ENCODE measurements at places on chromosomes 7 and 10.

DNA sequence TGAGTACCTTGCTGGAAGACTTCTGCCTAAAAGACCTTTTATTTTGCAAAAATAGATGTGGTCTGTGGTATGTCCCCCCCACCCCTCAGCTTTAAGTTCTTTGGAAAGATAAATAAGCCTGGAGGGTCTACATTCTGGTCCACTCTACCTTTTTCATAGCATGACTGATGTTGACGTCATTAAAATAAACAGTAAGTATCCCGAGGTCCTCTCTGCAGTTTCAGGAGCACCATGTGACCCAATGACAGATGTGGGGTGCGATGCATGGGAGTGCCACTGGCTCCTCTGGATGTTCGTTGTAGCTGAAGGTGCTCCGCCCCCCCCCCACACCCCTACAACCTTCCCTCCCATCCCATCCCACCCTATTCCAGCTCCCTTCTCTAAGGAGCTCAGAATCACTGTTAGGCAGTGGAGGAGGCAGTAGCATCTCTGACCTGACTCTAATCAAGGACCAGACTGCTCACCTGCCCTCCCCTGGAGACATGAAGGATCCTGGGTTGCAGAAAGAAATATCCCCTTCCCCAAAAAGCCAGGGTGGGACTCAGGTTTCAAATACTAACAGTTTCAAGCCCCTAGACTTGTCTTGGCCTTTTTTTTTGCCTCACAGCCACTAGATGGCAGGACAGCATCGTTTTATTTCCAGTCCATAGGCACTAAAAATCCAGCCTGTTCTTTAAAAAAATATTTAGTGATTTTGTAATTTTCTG is 25.1 kb downstream of the CASP7 start:
- peak; percentile 82 for DNase-seq

DNA sequence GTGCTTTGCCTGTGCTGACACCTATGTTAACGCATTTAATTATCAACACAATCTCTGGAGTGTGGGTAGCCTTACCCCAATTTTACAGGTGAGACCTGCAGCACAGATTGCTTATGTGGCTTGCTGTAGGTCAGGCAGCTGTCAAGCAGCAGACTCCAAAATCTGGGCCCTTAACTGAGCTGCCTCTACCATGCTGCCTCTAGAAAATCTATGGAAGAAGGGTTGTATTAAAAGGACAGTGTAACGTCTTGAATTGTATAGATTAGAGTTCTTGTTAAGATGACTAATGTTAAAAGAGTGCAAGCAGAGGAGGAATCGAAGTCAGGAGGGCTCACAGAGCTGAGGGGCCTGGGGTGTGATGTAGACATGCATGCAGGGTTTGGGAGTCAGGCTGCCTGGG is 1.2 kb upstream of the PON3 start:
- no peak for DNase-seq

DNA sequence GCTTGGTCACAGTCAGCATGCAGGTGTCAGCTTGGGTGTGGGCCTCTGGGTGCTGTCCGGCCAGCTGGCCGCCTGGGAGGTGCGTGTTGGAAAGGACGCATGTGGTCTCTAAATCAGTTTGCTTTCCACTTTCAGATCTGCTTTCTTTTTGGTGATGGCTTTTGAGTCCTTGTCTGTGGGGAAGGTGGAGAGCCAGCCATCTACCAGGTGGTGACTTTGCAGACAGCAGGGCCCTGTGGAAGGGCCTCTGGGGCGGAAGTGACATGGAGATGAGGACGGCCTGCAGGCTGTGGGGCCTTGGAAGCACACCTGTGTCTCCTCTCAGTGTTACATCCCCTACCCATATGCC is 59.4 kb downstream of the WDR37 start:
- no peak for DNase-seq

GRCh38 chr7:25758559-25758958 is 393.4 kb upstream of the NFE2L3 start:
- peak; percentile 61 for DNase-seq

DNA sequence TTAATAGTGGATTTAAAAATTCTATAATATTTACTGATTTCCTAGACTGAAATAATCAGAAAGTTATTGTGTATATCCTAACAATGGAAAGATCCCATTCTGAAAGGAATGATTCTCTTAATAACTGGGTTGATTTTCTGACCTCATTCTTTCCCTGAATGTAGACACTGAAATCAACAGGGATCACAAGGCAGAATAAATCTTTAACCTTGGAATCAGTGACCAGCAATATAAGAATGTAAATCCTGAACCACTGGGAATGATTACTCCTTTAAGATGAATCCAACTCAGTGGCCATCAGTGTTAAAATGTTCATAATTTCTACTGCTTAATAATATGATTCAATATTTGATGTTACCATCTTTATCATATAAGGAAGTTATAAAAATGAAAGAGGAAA is 47.6 kb downstream of the ANKRD26 start:
- no peak for DNase-seq

- no peak for DNase-seq
Observed at GRCh38 chr10:110505130-110505770, 7.5 kb downstream of the DUSP5 start.

GRCh38 chr7:18583305-18583704 is 87.8 kb downstream of the HDAC9 start:
- no peak for DNase-seq

DNA sequence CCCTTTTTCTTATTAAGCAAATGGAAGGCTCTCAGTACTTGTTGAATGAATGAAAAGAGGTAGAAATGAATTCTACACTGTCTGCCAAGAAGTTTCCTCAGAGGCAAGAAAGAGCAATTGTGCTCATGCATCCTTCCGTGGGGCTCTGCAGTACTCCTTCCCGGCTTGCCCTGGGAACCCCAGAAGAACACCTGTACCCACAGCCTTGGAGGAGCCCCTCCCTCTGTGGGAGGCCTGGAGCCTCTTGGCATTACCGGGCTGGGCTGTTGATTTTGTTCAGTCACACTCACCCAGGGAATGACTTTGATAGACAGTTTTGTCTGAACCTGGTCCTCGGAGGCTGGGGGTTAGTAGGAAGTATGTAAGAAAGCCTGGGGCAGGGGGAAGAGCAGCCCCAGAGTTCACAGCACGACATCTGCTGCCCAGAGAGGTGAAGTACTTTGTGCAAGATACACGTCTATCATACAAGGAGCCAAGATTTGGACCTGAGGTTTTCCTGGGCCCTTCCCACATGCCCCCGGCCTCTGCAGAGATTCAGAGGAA is 134.8 kb upstream of the GDF10 start:
- peak; percentile 43 for DNase-seq

DNA sequence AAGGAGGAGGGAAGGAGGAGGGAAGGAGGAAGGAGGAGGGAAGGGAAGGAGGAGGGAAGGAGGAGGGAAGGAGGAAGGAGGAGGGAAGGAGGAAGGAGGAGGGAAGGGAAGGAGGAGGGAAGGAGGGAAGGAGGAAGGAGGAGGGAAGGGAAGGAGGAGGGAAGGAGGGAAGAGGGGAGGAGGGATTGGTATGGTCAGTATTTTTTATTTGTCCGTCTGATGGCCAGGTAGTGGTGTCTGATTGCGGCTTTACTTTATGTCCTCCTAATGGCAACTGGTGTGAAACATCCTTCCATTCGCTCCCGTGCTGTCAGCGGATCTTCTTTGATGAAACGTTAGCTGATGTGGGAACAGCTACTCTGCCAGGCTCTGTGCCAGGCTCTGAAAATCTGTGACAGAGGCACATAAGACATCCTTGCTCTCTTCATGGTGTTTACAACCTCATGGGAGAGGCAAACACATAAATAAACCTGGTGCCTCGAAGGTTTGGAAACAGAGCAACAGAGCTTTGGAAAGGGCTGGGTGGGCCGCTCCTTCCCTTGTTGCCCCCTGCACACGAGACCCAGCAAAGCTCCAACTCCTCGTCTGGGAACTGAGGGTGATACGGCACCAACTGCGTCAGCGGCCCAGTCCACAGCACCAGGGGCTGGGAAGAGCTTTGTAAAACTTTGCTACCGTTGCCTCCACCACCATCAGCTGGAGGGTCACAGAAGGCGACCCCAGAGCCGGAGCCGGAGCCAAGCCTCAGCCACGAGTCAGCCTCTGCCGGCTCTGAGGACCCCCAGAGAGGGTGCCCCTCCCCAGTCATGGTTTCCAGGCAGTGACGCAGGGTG is 40.3 kb downstream of the PDGFA start:
- no peak for DNase-seq

DNA sequence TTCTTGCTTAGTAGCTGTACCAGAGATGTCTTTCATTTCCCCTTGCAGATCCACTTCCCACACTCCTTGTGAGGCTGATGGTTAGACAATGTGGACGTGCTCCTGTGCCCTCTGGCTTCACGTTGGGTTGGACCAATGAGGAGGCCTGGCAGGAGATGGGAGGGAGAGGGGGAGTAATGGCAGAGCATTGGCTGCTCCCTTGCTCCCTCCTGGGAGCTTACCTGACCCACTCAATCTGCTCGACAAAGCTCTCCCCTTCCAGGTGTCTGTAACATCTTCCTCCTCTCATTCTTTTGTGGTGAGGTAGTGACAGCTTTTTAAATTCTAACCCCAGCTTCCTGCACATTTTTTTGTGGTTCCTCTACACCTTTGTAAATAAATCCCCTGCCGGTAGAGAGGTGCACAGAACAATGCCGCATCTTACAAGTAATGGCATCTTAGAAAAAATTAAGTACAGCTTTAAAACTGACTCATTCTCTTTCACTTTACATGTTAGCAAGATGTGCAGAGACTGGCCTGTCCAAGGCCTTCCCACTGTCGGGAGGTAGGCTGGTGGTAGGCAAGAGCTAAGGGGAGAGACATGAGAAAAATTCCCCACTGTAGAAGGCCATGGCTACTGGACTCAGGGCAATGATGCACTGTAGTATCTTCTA is 134.3 kb downstream of the HTR7 start:
- no peak for DNase-seq

GRCh38 chr10:95664543-95664942 is 8.0 kb upstream of the ALDH18A1 start:
- DNase-seq, result no peak

- DNase-seq, result peak; percentile 15
Observed at GRCh38 chr7:142855114-142855743, 353 bp downstream of the EPHB6 start.

GRCh38 chr10:624605-625332 is 64.7 kb downstream of the DIP2C start:
- no peak for DNase-seq

- no peak for DNase-seq
Observed at GRCh38 chr10:105073999-105074398, 432.9 kb downstream of the SORCS3 start.

GRCh38 chr10:79059859-79060379 is 8.8 kb upstream of the ZMIZ1 start:
- peak; percentile 75 for DNase-seq

GRCh38 chr7:157276731-157277562 is 59.9 kb upstream of the DNAJB6 start:
- DNase-seq, result peak; percentile 51

DNA sequence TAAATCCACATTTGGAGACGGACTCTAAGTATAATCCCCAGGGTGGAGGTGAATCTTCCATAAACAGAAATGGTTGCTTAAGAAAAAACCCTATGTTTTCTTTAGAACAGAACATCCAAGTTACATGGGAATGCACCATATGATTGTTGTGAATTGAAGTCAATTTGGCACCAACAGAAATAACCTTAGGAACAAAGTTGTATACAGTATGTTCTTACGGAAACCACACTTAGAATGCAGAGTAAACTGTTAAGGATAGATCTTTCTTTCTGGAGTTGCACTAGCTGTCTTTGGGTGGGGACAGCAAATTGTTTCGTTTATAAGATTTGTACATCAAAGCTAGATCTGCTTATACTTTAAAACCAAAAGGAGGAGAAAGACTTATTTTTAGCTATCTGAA is 316.4 kb downstream of the PTEN start:
- peak; percentile 36 for DNase-seq
